GOT3 (cell line): ENCODE measurements at places on chromosomes 4 and X.

DNA sequence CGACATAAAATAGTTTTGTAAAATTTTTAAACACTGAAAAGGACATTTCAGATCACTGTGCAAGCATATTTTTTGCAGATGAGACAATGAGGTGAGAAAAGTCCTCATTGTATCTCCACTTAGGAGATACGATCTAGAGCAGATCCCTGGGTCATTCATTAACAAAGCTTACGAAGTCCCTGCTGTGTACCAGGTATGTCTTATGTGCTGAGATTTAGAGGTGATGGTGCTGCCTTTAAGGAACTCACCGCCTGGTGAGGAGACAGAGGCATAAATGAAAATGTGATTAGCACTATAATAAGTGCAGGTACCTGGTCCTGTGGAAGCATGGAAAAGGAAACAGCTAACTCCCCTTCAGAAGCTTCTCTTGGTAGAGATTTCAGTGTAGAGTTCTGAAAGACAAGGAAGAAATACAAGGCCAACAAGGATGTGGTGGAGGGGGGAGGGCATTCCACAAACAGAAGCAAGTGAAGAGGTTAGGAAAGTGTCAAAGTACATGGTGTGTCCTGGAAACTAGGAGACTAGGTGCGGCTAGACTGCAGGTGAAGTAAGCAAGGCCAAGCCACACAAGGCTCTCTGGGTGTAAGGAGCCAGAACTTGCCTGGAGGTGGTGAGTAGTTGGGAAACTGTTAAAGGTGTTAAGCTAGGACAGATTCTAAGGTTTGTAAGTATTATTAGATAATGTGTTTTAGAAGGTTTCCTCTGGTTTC is 1.5 kb upstream of the NDNF start:
- DNase-seq: no peak

DNA sequence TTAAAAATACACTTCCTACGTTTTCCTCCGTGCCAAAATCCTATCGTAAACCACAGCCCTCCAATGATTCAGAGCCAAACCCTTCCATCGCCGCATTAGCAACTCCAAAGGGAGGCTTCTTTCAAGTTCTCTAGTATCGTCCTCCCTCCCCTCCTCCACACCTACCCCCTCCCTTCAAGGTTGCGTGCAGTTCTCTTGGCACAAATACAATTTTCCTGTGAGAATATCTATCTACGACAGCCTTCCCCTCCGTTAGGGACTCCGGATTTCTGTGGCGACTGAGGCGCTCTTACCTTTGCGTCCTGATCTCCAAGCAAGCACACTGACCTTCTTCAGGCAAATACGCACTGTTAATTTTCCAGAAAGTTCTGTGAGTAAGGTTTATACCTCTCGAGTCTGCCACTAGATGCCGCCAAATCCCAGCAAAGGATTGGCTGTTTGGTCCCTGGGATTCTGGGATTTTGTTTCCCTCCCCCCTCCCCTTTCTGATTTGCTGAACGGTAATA is 1.2 kb upstream of the MORF4L2 start:
- no peak for DNase-seq

DNA sequence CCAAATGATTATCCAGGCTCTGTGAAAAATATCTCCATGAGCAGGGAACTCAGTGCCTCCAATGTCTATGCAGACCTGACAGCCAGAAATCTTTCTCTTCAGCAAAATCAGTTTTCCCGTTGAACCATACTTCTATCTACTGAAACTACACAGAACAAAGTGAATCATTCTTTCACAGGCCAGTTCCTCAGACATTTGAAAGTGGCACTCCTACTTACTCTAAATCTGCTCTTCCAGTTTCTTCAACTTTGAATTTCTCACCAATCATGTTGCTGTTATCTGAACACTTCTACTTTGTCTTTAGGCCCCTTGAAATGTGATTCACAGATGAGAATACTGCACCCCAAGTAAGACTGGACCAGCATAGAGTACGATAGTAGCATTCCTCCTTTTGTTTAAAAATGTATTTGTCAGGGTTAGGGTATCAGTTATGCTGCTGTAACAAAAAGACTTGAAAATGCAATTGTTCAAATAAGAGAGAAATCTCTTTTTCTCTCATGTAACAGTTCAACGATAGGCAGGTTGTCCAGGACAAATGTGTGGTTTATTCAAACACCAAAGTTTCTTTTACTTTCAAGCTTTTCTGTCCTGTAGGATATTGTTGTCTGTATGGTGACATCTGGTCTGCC is 210.6 kb upstream of the KLF3 start:
- no peak for DNase-seq

- DNase-seq: no peak
Measured at GRCh38 chr4:107862658-107863057, 37.9 kb downstream of the SGMS2 start.

GRCh38 chr4:67483868-67484602 is 61.3 kb downstream of the CENPC start:
- no peak for DNase-seq

GRCh38 chr4:183553601-183554345 is 48.9 kb downstream of the ING2 start:
- DNase-seq: no peak

- no peak for DNase-seq
Measured at GRCh38 chr4:169744601-169745000, 13.1 kb downstream of the HPF1 start.

DNA sequence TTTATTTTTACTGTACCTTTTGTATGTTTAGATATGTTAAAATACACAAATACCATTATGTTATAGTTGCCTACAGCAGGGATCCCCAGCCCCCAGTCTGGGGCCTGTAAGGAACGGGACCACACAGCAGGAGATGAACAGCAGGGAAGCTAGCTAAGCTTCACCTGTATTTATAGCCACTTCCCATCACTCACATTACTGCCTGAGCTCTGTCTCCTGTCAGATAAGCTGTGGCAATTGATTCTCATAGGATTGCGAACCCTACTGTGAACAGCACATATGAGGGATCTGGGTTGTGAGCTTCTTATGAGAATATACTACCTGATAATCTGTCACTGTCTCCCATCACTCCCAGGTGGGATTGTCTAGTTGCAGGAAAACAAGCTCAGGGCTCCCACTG is 73.9 kb downstream of the BMPR1B start:
- DNase-seq: no peak

- DNase-seq: no peak
Measured at GRCh38 chrX:78071331-78071730, 32.7 kb upstream of the PGK1 start.

DNA sequence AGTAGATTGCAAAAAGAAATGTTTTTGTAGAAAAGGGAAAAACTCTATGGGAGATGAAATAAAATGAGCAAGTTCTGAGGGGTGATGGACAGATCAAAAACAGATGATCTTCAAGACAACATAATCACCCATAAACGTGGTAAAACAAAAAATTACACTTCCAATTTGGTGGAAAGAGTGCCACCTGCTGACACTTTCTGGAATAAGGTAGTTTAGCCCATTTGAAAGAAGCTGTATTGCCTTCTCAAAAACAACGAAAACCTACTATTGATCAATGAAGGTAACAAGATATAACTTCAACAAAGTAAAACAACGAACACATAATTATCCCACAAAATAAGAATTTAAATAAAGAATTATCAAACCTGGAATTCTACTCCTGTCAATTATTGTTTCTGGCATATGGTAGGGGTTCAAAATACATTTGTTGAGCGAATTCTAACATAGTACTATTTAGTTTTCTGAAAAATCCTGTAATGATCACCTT is 2.5 kb downstream of the COQ2 start:
- DNase-seq: no peak

GRCh38 chr4:142493255-142494110 is 352.6 kb downstream of the INPP4B start:
- no peak for DNase-seq

DNA sequence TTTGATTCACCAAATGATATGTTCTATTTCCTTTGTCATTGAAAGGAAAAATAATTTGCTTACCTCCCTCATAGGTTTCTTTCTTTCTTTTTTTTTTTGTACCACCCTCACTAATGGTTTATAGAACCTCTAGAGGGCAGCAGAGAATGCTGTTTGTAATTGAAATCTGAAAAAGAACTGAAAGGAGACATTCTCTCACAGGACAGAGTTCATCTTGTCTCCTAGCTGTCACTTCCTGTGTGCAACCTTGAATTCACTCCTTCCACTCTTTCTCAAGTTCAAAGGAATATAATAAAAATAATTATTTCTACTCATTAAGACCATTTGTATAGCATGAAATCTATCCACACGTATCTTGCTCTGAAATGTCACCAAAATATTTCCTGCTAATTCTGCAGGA is 51.0 kb downstream of the GUCY1B1 start:
- no peak for DNase-seq
